Femur (tissue), 1 donor: ENCODE measurements at places on chromosomes 2 and 18.

DNA sequence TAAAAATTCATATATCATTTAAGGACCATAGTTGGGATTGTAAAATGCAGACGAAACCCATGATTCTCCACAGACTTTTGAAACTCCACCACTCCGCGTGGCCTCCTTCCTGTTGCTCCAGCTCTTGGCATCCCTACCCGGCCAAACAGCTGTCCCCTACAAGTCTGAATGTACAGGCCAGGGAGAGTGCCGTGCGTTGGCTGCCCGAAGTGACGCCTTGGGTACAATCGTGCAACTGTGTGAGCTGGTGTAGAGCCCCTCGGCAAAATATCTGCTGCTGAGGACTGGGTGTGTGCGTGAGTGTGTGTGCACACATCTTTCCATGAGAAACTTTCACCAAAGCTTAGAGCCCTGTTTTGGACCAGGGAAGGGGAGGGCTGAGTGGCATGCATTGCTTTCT, 43.8 kb upstream of the ZNF516 start:
- peak; percentile 60 for DNase-seq

DNA sequence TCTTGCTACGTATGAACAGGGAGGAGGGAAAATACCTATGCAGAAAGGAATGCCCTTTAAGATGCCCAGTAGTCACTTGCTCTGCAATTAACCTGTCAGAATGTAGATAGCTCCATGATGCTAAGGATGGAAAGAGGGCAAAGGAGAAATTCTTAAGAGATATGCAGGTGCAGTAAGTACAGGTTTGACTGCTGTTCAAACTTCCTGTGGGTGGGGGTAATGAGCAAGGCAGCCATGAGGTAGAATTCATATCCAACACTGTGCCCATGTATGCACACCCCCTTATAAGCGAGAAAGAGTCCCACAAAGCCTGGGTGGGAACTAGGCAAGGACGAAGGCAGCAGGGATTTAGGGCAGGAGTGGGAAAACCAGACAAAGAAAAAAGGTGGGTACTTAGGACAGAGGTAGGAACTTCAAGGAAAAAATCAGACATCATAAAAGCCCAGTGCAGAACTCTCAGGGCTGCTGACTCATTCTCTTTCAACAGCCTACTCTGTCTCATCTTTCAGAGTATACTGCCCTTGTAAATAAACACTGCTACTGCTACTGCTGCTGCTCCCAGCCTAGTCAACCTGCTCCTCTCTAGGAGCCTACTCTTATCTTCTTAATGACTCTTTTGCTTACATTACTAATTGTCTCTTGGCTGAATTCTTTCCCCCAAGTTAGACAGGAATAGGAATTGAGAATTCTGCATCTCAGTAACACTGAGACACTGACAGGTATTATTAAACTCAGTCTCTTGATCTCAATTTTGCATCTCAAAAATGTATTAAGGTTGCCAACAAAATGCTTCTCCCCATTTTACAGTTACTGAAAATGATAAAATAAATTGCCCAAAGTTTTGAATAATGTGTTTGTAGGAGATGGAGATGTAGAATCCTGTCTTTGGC, 189.0 kb downstream of the PTH2R start:
- no peak for DNase-seq

DNA sequence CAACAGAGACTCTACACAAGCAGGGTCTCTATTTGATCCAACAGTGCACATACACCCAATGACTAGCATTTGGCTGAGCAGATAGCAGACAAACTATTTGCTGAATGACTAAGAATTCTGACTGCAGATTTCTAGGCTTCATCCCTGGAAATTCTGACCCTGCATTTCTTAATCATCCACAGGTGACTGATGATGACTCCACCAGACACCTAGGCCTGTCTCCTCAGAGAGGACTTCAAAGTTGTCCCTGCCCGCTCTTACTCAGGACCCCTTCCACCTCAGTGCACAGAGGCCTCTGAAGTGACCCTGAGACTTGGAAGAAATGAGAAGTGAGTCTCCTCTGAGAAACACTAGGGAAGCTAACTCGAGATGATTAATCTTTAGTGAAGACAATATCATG, 51.3 kb downstream of the SEPTIN10 start:
- no peak for DNase-seq

GRCh38 chr2:77458216-77458615, 64.0 kb downstream of the LRRTM4 start:
- DNase-seq: peak; percentile 18
